ENCODE measurements at places on chromosomes 2 and 18. TPM values are rescaled to one million over a fixed set of nuclear protein-coding genes. Genes with fewer than 3 reads are reported as not detected.

Gene RBMS1
- polyA plus RNA-seq, result 29.5 TPM

Gene TSHZ1
- polyA plus RNA-seq, result 68.3 TPM

Gene IL36A
- not detected for polyA plus RNA-seq

Gene DNAH7
- polyA plus RNA-seq, result 16.1 TPM

Gene CFC1
- 21.4 TPM for polyA plus RNA-seq

Gene TEKT4
- 2.1 TPM for polyA plus RNA-seq

Gene SLC5A7
- polyA plus RNA-seq, result 18.3 TPM

Gene SERPINB2
- not detected for polyA plus RNA-seq

Gene CNGA3
- polyA plus RNA-seq, result 7.5 TPM

Gene TBR1
- not detected for polyA plus RNA-seq

Gene CGREF1
- 55.3 TPM for polyA plus RNA-seq

Gene MYO5B
- polyA plus RNA-seq, result 2.6 TPM

Gene DGKD
- 75.0 TPM for polyA plus RNA-seq

Gene EMILIN1
- 11.4 TPM for polyA plus RNA-seq

Gene PGAP1
- polyA plus RNA-seq, result 30.6 TPM

Gene RRM2
- 42.4 TPM for polyA plus RNA-seq

Gene TLX2
- polyA plus RNA-seq, result 0.27 TPM

Measured in spinal cord (tissue), 10 donors.